ENCODE measurements at places on chromosomes 1 and 21.

GRCh38 chr1:17759114-17759513, 4.0 kb downstream of the ACTL8 start:
- peak; percentile 11 for DNase-seq

DNA sequence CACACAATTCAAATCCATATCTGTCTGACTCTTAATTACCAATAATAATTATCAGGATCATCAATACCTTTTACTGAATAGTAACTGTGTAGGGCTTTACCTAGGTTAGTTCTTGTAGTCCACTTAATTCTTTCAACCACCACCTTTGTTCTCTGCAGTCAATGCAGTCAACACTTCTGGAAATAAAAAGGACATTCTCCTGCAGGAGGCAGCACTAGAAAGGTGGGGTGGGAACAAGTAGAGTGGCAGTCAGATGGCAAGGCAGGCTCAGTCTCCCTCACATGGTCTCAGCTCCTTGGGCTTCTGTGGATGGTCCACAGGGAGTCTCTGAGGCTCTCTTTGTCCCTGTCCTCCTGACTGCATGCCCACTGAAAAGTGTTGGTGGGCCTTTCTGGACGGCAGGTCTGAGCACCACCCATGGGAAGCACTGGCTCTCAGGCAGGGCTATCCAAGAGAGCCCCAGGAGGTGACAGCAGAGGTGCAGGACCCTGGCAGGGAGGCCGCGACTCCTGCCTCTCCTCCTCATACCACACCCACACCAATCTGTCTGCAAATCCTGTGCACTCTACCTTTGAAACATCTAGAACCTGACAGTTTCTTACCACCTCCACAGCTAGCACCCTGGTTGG, 237.3 kb downstream of the FOXD2 start:
- no peak for DNase-seq

DNA sequence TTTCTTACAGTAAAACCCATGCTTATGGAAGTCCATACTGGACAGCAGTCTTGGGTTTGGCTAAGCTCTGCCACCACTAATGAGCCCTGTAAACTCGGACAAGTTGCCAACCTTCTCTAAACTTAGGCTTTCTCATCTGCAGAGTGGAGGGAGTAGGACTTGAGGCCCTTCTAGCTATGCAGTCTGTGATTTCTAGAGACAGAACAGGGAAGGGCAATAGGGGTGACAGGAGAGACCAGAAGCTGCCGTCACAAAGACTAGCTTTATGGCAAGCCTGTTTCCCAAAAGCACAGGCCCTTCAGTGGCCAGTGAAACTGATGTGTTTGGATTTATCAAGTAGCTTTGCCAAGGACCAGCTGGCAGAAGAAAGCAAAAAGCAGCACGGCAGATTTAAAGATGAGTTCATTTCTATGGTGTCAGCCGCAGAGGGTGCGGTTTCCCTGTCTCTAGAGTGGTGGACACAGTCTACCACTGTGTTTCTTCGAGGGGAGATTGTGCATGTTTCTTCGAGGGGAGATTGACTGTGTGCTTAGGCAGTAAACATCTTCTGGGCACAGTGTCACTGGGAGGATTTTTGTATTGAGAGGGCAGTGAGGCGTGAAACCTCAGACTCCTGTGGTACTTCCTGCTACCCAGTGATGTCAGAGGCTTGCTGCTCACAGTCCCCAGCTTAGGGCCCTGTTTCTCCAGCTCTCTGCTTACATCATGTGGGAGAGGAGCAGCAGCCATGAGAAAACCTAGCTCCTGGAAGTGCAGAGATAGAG, 119.0 kb downstream of the ROR1 start:
- DNase-seq, result no peak

DNA sequence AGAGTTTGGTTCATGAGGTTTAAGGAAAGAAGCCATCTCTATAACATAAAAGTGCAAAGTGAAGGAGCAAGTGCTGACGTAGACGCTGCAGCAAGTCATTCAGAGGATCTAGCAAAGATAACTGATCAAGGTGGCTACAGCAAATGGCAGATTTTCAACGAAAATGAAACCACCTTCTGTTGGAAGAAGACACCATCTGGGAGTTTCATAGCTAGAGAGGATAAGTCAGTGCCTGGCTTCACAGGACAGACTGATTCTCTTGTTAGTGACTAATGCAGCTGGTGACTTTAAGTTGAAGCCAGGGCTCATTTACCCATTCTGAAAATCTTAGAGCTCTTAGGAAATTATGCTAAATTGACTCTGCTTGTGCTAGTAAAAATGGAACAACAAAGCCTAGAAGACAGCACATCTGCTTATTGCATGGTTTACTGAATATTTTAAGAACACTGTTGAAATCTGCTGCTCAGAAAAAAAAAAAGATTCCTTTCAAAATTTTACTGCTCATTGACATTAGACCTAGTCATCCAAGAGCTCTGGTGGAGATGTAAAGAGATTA, 10.5 kb downstream of the MAEL start:
- DNase-seq, result no peak

DNA sequence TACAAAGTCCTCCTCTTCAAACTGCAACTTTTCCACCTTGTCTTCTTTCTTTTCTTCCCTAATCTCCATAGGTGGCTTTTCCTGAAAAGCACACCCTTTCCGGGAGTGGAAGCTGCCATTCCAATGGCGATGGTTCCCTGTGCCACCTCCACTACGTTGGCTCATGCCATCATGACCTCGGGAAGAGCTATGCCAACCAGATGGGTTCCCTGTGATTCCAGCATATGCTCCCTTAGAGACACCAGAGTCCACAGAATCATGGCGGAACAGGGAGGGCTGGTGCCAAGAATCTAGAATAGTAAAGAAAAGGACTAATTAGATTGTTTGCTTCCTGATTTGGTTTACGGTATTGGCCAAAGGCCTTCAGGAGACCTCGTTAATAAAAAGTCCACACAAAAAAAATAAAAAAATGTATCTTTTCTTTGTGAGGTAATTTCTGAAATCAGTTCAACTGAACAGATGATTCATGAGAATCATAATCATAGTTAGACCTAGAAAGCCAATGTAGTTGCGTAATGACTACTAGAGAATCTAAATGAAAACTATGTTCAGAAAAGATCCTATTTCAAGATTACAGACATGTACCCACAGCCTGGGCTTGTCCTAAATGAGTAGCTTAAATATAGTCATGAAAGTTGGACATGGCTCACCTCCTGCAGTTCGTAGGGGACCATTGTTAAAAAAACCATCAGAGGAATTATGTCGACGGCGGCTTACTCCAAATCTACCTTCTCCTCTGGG, 30.9 kb upstream of the CCDC17 start:
- DNase-seq, result no peak

- DNase-seq, result no peak
Observed at GRCh38 chr1:78388275-78388674, 102.5 kb upstream of the PTGFR start.

DNA sequence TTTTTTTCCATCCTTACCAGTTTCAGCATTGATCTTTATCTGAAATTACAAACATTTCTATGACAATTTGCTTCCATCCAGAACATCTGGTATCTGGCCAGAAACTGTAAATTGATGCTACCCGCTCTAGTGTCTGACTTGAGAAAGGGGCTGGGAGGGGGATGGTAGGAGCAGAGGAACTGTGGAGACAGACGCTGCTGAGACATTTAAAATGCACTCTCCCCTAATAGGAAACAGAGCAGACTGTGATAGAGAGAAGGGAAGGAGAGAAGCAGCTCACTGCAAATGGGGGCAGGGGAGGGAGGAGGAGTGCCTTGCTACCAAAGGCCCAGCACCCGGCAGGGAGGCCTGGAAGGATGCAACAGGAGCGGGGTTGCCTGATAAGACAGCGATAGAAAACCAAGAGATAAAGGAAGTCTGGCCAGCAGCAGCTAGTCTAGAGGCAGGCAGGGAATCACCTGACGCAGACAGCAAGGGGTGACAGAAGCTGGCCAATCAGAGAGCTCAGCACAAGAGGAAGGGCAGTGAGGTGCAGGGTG, 195.5 kb upstream of the NFIA start:
- no peak for DNase-seq

DNA sequence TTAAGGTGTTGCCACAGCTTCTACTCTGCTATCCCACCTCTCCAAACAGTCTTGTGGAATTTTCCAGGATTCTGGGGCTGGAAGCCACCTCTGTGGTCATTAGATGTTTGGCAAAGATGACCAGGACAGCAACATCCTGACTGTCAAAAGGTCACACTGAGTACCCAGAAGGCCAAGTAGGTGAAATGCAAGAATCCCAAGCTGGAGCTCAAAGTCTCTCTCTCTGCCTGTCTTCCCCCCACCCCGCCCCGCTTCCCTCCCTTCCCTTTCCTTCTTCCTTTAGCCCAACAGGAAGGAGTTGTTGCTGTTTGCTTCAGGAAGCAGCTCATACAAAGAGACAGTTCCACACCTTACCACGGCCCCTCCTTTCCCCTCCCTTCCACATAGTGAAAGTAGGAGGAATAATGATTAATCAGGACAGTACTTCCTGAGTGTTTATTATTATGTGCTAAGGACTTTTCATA, 75.6 kb upstream of the SLC2A1 start:
- DNase-seq, result no peak

DNA sequence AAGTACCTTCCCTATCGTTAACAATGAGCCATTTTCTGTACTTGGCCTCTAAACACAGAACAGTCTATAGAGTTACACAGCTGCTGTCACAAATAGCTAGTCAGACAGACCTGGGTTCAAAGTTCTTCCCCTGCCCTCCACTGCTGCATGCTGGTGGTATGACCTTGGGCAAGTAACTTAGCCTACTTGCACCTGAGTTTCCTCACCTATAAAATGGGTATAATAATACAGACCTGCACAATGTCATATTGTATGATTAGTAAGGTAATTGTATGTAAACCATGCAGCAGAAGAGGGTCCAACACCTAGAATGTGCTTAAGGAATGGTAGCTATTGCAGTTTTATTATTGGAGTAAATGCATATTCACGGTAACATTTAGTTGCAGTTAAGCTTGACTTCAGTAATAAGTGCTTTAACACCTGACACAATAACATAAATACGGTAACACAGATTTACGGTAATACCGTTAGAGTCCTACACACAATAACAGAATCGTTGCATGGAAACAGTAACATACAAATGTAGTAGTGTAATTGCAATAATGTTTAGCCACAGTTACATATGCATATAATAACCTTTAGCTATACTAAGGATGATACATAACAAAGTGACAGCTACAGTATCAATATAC, 193.3 kb upstream of the CSF3R start:
- no peak for DNase-seq

- no peak for DNase-seq
Observed at GRCh38 chr21:31727181-31727580, 4.7 kb downstream of the SCAF4 start.

GRCh38 chr21:39188521-39189139, 5.4 kb upstream of the PSMG1 start:
- DNase-seq, result no peak

DNA sequence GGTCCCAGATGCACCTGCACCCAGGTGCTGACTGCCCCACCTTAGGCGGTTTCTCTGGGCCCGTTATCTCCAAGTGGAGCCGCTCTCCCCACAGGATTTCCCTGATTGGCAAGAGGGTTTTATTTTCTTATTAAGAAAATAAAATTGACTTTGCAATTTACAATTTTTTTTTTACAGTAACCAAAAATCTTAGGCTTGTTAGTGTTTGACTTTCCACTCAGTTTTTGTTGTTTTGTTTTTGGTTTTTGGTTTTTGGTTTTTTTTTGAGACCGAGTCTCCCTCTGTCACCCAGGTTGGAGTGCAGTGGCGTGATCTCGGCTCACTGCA, 4.8 kb upstream of the CCDC27 start:
- DNase-seq, result no peak

DNA sequence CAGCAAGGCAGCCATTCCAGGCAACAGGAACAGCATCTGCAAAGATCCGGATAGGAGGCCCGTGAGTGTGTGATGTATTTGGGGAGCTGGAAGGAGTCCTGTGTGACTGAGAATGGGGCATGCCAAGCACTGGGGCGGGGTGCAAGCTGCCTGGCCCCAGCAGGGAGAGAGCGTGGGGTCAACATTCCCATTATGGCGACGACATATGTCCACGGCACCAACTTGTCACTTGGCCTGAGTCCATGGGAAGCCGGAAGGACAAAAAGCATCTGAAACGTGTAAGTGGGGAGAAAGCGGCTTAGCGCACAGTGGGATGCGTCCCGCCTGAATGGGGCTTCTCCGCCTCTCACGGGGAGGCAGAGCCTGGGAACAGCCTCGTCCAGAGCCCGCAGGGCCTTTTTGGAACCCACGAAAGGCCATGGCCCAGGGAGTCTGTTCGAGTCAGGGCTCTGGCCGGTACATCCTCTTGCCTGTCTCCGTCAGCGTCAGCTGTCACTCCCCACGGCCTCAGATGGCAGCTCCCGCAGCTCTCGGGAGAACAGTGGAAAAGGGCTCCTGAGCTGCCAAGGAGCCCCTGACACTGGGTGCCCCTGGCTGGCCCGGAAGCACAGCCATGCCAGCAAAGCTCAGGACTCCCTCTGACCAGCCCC, 12.4 kb downstream of the EPHB2 start:
- DNase-seq, result no peak

- no peak for DNase-seq
Observed at GRCh38 chr1:98278055-98278454, 357.2 kb upstream of the DPYD start.

DNA sequence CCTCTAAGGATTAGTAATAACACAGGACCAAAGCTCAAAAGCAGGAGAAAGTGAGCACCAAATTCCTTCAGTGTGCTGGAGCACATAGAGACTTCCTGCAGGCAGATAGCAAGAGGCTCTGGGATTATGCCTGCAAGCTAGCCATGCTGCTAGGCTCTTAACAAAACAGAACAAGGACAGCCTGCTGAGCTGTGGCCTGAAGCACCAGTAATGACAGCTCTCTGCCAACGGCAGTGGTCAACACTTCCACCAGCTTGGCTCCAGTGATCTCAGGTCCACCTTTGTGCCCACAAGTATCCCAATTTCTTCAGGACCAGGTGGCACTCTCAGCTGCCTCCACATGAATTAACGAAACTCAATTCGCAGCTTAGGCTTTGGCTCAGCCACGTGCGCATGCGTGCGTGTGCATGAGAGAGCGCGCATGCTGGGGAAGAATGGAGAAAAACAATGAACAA, 64.2 kb downstream of the SLC45A1 start:
- no peak for DNase-seq
